ENCODE measurements at places on chromosomes 6 and 20. TPM values are rescaled to one million over a fixed set of nuclear protein-coding genes. Genes with fewer than 3 reads are reported as not detected.

DNA sequence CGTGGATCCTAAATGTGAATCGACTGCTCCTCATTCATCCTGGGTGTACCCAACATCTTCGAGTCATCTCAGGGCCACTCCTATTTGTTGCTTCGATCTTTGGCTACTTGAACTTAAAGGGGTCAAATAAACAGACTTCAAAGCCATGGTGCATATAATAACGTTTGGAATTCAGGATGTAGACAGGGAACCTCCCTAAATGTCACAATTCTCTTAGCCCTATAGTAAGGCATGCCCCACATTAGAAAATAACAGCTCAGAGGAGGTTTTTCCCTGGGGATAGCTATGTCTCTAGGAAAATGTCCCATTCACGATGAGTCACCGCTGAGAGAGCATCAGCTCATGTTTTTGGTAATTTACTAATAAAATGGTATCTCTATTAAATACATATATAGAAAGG lies 54.8 kb upstream of the BMP6 start:
- no peak overlapping the region for H3K4me3 ChIP-seq
- H3K36me3 ChIP-seq = no peaks in the 10 kb centered on the region
- H3K27ac ChIP-seq = no peak overlapping the region
- H3K27me3 ChIP-seq = peaks cover 4% of the 10 kb centered on the region
- H3K4me1 ChIP-seq = peaks cover 5% of the 10 kb centered on the region

DNA sequence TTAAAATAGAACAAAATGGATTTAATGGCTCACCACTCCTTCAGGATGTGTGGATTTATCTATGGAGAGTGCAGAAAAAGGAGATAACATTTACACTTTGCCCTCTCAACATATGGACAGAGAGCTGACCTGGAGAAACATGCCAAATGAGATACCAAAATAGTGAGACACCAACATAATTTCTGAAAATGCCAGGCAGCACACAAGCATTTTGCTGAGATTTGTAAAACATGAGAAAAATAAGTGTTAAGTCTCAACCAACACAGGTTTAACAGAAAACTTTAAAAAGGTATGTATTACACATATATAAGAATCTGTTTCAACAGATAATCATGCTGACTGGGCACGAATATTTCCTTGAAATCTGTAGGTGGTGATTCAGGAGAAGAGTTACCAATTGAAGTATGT lies 145.2 kb downstream of the REV3L start:
- H3K27ac ChIP-seq = no peak overlapping the region
- peaks cover 16% of the 10 kb centered on the region for H3K36me3 ChIP-seq
- no peaks in the 10 kb centered on the region for H3K4me1 ChIP-seq

- peaks cover 1% of the 10 kb centered on the region for H3K36me3 ChIP-seq
- no peak overlapping the region for H3K4me3 ChIP-seq
- 0 out of 2 replicates have a peak, but pooled peaks cover 2% of the 10 kb centered on the region for H3K4me1 ChIP-seq
- H3K27me3 ChIP-seq = no peaks in the 10 kb centered on the region
- peak; percentile 57 for DNase-seq
These were observed 46.8 kb downstream of the FARS2 start for GRCh38 chr6:5308066-5308465.

GRCh38 chr20:62644802-62645496 lies 2.6 kb downstream of the SLCO4A1 start:
- no peaks in the 10 kb centered on the region for H3K36me3 ChIP-seq
- H3K4me1 ChIP-seq = peaks cover 1% of the 10 kb centered on the region
- H3K27ac ChIP-seq = no peak overlapping the region
- H3K4me3 ChIP-seq = no peak overlapping the region

DNA sequence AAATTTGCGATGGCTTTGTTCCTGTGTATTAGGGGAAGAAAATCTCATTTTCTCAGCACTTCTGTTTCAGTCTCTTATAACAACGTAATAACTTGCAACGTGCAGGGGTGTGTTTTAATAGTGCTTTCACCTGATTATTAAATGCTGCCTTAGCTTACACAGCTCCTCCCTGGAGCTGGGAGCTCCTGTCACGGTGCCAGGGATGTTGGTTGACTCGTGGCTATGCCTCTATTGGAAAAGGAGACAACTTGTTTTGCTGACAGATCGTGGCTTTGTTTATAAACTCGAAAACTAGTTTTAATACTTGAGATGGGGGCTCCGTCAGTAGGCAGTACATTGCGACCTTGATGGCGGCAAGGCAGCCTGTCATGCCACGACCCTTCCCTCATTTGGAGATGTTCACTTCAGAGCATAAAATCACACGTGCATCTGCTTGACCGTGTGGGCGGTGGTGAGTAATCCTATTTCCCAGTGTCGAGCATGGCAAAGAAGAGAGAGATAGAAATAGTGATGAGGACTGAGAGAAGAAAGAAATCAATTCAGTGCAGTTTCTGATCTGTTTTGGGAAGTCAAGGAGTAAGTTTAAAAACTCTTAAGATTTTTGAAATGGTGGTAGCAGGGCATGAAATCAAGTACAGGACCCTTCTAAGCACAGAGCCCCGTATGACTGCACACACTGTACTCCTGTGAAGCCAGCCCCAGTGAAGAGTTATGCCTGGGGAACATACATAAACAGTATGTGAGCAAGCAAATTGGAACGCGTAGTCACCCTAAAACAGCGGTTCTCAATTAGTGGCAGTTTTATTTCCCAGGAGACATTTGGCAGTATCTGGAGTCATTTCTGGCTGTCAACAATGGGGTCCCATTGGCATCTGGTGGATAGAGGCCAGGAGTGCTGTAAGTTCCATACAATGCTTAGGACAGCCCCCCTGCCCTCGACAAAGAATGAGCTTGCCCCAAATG lies 147.2 kb downstream of the DOK5 start:
- H3K4me3 ChIP-seq = no peak overlapping the region
- no peaks in the 10 kb centered on the region for H3K27me3 ChIP-seq
- H3K4me1 ChIP-seq = no peaks in the 10 kb centered on the region
- H3K27ac ChIP-seq = no peak overlapping the region

- peak overlapping the region; percentile 86 for H3K27ac ChIP-seq
- DNase-seq = no peak
- H3K27me3 ChIP-seq = no peaks in the 10 kb centered on the region
- peaks cover 2% of the 10 kb centered on the region for H3K4me1 ChIP-seq
- H3K36me3 ChIP-seq = peaks cover 36% of the 10 kb centered on the region
- H3K4me3 ChIP-seq = peak overlapping the region; percentile 96
These were observed 43.2 kb downstream of the ELMO2 start for GRCh38 chr20:46362921-46363867.

The MTG2 gene
- polyA plus RNA-seq = 23.9 TPM

The WFDC5 gene
- not detected for polyA plus RNA-seq

The SLC26A8 gene
- polyA plus RNA-seq = not detected

The MYL9 gene
- polyA plus RNA-seq = 425 TPM

The ZSCAN23 gene
- 0.89 TPM for polyA plus RNA-seq

The PDYN gene
- polyA plus RNA-seq = not detected
